ENCODE measurements at places on chromosomes 4 and X.

GRCh38 chr4:36280555-36280954 lies 861 bp upstream of the DTHD1 start:
- no peak for DNase-seq

DNA sequence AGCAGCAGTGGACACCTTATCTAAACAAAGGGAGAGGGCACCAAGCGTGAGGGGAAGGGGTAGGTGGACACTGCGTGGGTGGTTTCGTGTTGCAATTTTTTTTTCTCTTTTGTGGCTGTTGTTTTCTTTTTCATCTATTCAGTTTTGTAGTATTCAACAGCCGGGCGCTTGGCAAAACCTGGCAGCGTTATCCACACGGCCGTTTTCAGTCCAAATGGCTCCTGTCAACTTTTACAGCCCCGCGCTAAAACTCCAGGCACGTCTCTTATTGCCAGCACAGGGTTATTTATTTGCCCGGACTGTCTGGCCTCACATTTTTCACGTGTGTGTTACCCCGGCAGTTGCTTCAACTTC lies 192.2 kb downstream of the BCOR start:
- DNase-seq: no peak

GRCh38 chr4:183445097-183445428 lies 627 bp downstream of the CDKN2AIP start:
- DNase-seq: no peak

DNA sequence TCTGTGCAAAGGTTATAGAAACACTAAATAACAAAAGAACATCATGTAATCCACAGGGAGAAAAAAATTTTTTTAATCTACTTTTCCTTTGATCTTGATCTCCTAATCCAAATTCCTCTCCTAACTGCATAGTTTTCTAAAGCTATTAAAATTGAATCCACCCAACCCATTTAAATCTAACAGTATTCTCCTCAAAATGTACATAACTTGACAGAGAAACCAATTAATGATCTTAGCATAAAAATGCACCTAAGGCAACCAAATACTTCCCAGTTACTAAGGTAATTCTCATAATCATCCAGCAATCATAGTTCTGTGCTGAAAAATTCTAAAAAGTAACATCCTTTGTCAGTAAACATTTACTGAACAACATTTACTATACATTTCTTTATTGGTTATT lies 60.7 kb downstream of the PRDM5 start:
- no peak for DNase-seq

GRCh38 chr4:57041020-57041419 lies 62.3 kb downstream of the POLR2B start:
- no peak for DNase-seq

DNA sequence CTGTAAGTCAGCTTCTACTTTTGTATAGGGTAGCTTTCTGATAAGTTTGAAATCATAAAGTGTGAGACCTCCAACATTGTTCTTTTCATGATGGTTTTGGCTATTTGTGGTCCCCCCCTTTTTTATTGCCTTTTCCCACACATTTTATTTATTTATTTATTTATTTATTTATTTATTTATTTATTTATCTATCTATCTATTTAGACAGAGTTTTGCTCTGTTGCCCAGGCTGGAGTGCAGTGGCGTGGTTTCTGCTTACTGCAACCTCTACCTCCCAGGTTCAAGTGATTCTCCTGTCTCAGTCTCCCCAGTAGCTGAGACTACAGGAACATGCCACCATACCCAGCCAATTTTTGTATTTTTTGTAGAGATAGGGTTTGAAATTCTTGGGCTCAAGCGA lies 9.7 kb upstream of the MTHFD2L start:
- no peak for DNase-seq

DNA sequence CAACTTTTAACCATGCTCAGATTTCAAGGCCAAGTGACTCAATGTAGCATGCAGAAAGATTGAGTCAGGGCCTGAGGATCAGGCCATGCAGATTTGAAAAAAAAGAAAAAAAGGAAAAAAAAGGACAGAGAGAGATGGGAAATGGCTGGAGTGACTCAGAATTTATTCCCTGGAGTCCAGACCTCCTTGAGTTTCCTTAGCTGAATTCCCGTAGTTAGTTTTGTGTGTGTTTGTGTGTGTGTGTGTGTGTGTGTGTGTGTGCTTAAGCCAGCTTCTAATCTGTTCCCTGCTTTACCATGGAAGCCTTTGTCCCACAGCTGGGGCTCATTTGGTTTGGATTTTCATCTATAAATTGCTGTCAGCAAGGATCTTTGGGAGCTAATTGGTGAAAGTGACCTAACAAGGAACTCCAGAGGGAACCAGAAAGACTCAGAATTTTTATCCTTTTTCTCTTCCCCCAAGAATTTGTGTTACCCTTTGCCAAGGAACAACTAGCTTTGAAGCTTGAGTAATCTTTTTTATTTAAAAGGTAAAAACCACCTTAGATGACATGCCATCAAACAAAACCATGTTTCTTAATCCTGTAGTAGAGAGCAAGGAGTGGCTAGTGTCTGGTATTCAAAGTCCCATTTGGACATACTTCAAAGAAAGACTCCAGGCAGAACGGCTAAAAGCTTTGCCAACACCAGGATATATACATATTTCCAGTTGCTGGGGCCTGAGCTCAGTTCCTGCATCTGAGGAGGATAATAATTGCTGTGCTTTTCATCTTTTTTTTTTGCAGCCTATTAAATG lies 109.0 kb upstream of the DDIT4L start:
- no peak for DNase-seq

DNA sequence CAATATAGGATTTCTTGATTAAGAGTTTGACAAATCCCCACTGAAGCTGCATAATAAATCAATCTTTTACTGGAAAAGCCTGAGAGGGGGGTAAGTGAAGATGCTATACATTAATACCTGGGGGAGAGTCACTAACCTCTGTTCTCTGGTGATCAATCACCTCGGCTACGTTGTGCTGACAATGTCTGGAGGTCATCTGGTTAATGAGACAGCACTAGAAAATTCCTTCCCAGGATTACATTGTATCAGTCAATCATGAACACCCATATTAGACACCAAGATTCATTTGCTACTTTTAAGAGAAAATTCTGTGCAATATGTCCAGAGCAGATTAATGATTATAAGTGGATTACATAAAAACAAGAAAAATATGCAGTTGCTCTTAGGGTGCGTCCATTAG lies 408.3 kb downstream of the PDHA2 start:
- DNase-seq: no peak

- no peak for DNase-seq
Measured at GRCh38 chr4:140156529-140157171, 2.7 kb upstream of the MAML3 start.

DNA sequence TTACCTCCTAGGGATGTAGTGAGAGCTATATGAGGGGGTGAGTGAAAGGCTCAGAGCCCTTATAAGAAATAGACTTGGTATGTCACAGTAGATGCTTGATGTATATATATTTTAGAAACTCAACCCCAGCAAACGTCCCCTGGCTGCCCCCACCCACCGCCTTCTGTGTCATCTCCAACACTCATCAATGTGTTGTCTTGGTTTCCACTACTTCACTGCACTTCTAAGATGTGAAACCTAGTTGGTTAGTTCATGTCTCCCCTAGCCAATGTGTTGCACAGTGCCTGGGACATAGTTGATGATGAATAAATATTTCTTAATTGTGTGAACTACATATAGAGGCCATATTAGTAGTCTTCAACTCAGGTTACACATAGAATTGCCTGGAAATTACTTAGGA lies 4.4 kb downstream of the FGFBP2 start:
- DNase-seq: no peak

DNA sequence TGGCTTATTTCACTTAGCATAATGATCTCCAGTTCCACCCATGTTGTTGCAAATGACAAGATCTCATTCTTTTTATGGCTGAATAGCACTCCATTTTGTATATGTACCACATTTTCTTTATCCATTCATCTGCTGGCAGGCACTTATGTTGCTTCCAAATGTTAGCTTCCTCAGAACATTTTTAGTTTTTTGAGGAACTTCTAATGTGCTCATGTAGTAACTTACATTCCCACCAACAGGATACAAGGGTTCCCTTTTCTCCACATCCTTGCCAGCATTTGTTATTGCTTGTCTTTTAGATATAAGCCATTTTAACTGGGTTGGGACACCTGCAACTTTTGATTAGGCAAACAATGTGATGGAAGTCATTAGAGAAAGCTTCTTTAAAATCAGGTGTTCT lies 454.2 kb downstream of the NLGN4X start:
- DNase-seq: no peak

- no peak for DNase-seq
Measured at GRCh38 chr4:85826060-85826678, 351.2 kb downstream of the ARHGAP24 start.

GRCh38 chr4:72205831-72206230 lies 174.0 kb downstream of the NPFFR2 start:
- no peak for DNase-seq

DNA sequence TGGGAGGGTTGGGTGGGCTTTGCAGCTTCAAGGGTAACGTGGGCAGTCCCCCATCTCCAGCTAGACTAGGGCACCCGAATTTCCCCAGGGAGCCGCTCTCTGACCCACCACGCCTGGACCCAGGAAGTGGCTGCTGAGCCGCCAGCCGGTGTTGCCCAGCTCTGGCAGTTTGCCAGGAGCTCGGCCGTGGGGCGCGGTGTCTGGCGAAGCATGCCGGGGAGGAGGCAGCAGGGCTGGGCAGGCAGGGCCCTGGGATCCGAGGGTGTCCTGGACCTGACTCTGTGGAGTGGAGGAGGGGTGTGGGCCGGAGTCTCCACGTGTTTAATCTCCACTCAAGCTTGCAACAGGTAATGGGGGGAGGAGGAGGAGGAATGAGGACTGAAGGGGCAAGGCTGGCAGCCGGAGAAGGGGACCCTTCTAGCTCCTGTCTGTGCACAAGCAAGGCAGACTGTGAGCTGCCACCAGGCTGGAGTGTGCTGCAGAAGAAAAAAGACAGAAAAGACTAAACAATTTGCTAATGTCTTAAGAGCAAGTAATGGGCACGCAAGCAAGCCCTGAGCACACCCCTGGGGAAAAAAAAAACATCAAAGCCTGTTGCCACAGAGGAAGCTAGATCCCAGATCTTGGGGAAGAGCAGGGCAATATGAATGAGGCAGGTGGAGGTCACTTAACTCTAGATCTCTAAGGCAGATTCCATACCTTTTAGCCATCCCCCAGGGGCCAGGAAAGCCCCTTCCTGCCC lies 2.4 kb downstream of the LONRF3 start:
- DNase-seq: no peak

GRCh38 chrX:34659575-34659974 lies 2.5 kb upstream of the TMEM47 start:
- no peak for DNase-seq

DNA sequence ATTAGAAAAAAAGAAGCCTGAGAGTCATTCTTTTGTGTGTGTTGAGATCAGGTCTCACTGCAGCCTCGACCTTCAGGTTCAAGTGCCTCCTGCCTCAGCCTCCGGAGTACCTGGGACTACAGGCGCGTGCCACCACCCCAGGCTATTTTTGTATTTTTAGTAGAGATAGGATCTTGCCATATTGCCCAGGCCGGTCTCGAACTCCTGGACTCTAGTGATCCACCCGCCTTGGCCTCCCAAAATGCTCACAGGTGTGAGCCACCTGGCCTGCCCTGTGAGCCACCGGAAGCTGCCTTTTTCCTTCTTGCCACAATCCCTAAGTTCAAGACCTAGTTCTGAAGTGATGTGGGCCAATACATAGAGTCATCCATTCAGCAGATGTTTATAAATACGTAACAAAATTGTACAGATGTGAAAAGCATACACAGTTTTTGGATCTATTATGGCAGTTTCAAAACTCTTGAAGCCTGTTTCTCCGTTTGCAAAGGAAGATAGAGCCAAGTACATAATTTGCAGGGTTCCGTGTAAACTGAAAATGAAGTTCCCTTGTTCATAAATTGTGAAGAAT lies 536 bp upstream of the CTSO start:
- no peak for DNase-seq

- DNase-seq: no peak
Measured at GRCh38 chrX:140439476-140439875, 65.4 kb downstream of the SOX3 start.

GRCh38 chrX:40835526-40835925 lies 100.2 kb upstream of the MED14 start:
- DNase-seq: no peak

Measured in stimulated activated CD8-positive, alpha-beta memory T cell treated with anti-CD3 and anti-CD28 coated beads, Interleukin-7, amount 100 ng/mL, for 24 hours (primary cell).